ENCODE measurements at places on chromosomes 12 and 14.

GRCh38 chr12:62760779-62761178 is 174.2 kb downstream of the PPM1H start:
- no peak for DNase-seq

DNA sequence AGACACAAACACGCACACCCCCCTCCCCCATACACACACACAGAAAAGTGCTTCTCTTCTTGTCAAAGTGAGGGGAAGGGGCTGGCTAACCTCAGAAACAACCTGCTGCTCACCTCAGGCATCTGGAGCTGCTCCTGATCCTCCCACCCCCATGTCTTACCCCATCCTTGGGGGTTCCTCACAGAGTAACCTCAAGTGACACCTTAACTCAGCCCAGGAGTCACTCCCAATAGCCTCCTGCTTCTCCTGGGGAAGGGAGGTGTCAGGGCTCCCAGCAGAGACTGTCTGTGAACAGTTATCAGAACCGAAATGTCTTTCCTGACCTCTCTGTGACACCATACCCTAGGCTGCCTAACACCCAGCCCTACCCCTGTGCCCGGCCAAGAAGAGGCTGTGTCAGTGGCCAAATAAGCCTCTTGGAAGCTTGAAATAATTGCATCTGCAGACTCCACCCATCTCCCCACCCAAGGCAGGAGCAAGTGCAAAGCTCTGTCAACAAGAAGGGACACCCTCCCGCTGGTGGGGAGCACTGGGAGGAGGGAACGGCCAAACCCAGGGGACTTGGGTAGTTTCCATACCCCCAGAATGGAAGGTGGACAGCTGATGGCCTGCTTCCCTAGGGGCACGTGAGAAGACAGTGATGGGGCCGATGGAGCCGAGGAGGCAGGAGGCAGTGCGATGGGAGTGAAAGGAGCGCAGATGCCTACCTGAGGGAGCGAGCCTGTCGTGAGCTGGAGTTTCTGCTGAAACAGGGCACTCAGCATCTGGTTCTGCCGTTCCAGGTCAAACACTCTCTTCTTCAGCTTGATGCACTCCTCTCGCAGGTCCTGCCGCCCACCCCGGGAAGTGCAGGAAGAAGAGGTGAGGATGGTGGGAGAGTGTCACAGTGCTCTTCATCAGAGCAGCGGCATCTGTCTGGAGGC is 26.8 kb downstream of the NCKAP5L start:
- no peak for DNase-seq

DNA sequence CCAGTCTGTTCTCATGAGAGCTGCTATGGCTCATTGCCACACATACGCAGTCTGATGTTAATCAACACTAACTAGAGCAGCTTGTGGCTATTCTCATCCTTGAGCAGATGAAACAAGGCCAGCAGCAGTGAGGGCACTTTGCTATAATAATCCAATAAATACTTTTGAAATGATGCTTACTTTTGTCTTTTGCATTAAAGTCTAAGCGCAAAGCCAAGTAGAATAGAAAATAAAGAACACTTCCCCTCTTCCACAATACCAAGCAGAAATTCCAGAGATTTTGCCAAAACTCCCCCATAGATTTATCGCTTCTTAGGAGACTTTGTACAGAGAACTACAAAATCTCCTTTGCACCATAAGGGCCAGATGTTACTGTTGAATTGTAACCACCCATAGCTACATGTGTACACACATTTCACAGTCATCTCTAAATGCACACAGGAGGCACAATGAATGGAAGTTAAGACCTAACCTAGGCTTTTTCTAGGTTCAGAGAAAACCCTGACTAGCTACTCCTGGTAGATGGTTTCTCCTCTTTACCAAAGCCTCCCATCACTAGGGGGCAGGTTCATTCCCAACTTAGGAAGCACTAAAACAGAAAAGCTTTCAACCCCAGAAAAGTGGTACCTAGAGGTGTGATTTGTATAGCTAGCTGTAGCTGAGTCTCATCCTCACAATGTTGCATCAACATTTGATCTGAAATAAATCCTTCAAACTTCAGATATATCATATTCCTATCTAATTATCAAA is 119.3 kb downstream of the HMGA2 start:
- no peak for DNase-seq

DNA sequence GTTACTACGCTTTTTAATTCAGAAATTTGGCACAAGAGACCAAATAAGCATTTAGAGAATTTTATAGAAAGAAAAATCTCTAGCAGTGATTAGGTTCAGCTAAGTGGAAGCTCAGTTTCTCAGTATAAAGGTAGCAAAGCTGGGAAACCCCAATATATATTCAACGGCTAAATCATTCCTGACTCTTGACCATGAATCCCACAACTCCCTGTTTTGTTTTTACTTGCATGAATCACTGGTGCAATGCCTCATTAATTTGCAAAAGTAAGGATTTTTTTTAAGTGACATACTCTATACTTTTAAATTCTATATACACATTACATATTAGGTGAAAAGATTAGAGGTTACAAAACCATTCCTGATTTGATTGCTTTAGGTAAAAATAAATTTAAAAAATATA is 74.3 kb upstream of the PLEKHG7 start:
- no peak for DNase-seq

DNA sequence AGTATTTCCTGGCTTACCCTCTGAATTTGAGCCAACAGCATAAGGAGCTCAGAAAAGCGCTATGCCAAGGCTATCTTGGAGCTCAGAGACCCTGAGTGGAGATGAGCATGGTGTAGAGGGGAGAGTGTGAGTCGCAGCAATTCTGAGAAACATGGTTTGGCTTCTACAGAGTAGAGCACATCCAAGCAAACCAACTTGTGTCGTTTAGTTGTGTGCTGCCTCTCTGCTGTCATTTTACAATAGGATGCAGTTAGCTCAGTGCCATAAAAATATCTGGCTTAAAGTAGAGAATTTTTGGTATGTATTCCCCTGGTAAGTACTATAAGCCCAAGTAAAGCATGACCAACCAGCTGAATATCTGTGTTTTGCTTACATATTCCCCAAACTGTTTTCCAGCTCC is 249.2 kb downstream of the TRHDE start:
- no peak for DNase-seq

GRCh38 chr12:16389594-16389993 is 42.1 kb downstream of the MGST1 start:
- DNase-seq: no peak

- no peak for DNase-seq
These were observed 12.5 kb downstream of the DDHD1 start for GRCh38 chr14:53140585-53140984.

DNA sequence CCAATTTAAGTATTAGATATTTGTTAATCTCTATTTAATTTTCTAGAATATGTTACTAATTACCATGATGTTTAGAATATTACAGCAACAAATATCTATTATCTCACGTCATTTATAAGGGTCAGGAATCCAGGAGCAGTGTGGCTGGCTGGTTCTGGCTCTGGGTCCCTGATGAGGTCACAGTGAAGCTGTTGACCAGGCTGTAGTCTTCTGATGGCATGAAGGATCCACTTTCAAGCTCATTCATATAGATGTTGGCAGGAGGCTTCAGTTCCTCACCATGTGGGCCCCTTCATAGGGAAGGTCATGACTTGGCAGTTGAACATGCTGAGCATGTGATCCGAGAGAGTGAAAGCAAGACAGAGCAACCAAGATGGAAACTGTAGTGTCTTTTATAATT is 375.6 kb downstream of the ATP23 start:
- no peak for DNase-seq

DNA sequence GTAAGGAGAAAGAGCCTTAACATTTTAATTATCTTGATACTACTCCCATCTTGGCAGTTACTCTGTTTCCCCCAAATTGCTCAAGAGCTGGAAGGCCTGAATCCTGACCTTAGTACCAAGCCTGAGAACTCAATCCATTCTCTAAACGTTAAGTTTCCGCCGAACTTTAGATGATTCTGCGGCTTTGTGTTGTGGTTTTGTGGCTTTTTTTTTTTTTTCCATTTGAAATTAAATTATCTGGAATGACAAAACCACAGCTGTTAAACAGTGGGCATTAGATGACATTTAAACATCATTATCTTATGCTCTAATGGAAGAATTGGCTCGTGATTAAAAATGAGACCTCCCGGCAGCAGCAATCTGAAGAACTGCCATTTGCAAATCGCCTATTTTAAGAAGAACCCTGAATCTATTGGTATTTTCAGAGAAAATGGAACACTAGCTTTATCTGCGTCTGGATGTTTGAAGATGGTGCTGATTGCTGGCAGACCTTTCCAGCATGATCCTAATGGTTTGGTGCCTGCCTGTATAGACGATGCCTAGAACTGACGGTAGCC is 38.4 kb downstream of the TMEM132C start:
- DNase-seq: no peak
